ENCODE measurements at places on chromosomes 6 and 20. TPM values are rescaled to one million over a fixed set of nuclear protein-coding genes. Genes with fewer than 3 reads are reported as not detected.

The LRRC73 gene
- 0.41 TPM for total RNA-seq

The PSMA7 gene
- 178 TPM for total RNA-seq

The PAK5 gene
- not detected for total RNA-seq

The BRD2 gene
- total RNA-seq = 454 TPM

The PRSS16 gene
- total RNA-seq = not detected

The ELOVL2 gene
- not detected for total RNA-seq

The RAMACL gene
- 0.33 TPM for total RNA-seq

The C4A gene
- total RNA-seq = 5.9 TPM

The DNMT3B gene
- total RNA-seq = 0.82 TPM

The MEI4 gene
- total RNA-seq = 0.08 TPM

The CNR1 gene
- 0.27 TPM for total RNA-seq

The PKHD1 gene
- total RNA-seq = not detected

The COX4I2 gene
- total RNA-seq = not detected

The TMC2 gene
- total RNA-seq = not detected

GRCh38 chr6:105058316-105058715 is 101.4 kb downstream of the LIN28B start:
- DNase-seq = no peak
- H3K27ac ChIP-seq = no peak overlapping the region
- H3K27me3 ChIP-seq = peaks cover 18% of the 10 kb centered on the region
- no peak overlapping the region for H3K4me3 ChIP-seq
- no peaks in the 10 kb centered on the region for H3K4me1 ChIP-seq
- peaks cover 8% of the 10 kb centered on the region for H3K36me3 ChIP-seq

- H3K36me3 ChIP-seq = no peaks in the 10 kb centered on the region
- H3K4me1 ChIP-seq = no peaks in the 10 kb centered on the region
- H3K27me3 ChIP-seq = no peaks in the 10 kb centered on the region
- DNase-seq = no peak
- no peak overlapping the region for H3K4me3 ChIP-seq
These were observed 614.2 kb upstream of the NRSN1 start for GRCh38 chr6:23511817-23512216.

- H3K27ac ChIP-seq = no peak overlapping the region
- H3K4me1 ChIP-seq = peaks cover 10% of the 10 kb centered on the region
- H3K4me3 ChIP-seq = no peak overlapping the region
- DNase-seq = no peak
- H3K36me3 ChIP-seq = no peaks in the 10 kb centered on the region
These were observed 12.3 kb downstream of the CYP21A2 start for GRCh38 chr6:32050562-32050961.

DNA sequence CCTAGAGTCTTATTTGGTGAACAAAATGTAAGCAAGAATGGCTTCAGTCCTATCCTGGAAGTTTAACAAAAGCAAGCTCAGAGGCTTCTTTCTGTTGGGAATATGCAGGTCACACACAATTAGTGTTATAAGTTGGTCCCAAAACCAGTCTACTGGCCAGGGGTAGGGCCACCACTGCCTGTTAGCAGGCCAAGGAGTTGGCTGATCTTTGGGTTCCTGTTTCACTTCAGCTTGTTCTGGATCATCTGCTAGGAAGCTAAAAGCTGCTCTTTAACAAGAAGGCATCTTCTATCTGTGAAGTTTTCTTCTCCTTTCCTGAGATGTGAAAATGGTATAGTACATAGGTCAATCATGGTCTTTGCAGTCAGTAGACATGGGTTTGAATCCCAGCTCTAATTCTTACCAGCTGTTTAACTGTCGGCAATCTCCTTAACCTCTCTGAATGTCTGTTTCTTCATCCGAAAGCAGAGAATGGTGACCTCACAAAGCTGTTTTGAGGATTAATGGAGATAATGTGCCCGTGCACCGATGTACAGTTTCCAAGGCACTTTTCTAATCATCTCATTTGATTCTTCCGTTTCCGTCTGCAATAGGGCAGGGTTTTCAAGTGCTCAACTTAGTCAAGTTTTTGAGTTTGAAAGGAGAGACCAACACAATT is 271.2 kb upstream of the TAB2 start:
- no peaks in the 10 kb centered on the region for H3K36me3 ChIP-seq
- peak overlapping the region; percentile 59 for H3K4me3 ChIP-seq
- no peaks in the 10 kb centered on the region for H3K27me3 ChIP-seq
- no peak overlapping the region for H3K27ac ChIP-seq
- DNase-seq = no peak
- H3K4me1 ChIP-seq = peaks cover 25% of the 10 kb centered on the region

- H3K27ac ChIP-seq = no peak overlapping the region
- no peak for DNase-seq
- H3K36me3 ChIP-seq = peaks cover 69% of the 10 kb centered on the region
- no peaks in the 10 kb centered on the region for H3K4me1 ChIP-seq
- no peak overlapping the region for H3K4me3 ChIP-seq
- H3K27me3 ChIP-seq = no peaks in the 10 kb centered on the region
These were observed 373.1 kb upstream of the SOX4 start for GRCh38 chr6:21220271-21220987.

- H3K27me3 ChIP-seq = peaks cover 37% of the 10 kb centered on the region
- no peaks in the 10 kb centered on the region for H3K36me3 ChIP-seq
- H3K27ac ChIP-seq = no peak overlapping the region
- DNase-seq = no peak
- H3K4me1 ChIP-seq = no peaks in the 10 kb centered on the region
These were observed 235.1 kb downstream of the SMOC2 start for GRCh38 chr6:168675933-168676551.

DNA sequence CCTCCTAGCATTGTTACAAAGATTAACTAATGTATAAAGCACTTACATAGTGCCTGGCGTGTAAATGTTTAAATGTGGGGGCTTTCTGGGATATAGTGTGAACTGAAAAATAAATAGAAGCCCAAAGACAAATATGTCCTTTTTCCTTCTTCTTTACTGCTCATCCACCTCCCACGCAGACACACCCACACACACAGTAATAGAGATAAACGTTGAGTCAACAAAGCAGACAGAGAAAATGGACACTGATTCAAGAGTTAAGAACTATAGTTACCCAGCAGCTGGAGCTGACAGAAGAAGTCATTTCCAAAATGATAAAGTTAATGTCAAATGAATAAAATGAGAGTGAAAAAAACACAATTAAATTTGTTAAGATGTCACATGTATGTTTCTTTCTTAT is 68.3 kb downstream of the FHL5 start:
- DNase-seq = no peak
- H3K27me3 ChIP-seq = peaks cover 8% of the 10 kb centered on the region
- H3K27ac ChIP-seq = no peak overlapping the region
- no peak overlapping the region for H3K4me3 ChIP-seq

DNA sequence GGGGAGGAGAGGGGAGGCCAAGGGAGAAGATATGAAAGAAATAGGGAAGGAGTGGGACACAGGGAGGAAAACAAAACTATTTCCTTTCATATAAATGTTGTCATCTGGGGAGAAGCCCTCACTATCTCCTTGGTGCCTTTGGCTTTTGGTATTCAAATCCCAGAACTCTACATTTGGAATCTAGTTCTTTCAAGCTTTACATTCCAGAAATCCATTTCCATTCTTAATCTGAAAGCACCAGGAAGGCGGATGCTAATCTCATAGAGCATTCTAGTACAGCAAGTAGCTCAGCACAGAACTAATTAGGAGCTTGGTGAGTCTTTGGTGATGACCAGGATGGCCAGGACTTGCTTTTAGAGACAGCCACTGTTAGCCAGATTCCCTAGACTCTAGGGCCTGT is 177.9 kb downstream of the KIF16B start:
- no peaks in the 10 kb centered on the region for H3K4me1 ChIP-seq
- no peaks in the 10 kb centered on the region for H3K27me3 ChIP-seq
- no peak overlapping the region for H3K4me3 ChIP-seq

GRCh38 chr6:144710207-144710606 is 425.1 kb downstream of the UTRN start:
- no peaks in the 10 kb centered on the region for H3K27me3 ChIP-seq
- peaks cover 10% of the 10 kb centered on the region for H3K4me1 ChIP-seq
- H3K27ac ChIP-seq = no peak overlapping the region
- H3K36me3 ChIP-seq = peaks cover 10% of the 10 kb centered on the region
- DNase-seq = no peak

DNA sequence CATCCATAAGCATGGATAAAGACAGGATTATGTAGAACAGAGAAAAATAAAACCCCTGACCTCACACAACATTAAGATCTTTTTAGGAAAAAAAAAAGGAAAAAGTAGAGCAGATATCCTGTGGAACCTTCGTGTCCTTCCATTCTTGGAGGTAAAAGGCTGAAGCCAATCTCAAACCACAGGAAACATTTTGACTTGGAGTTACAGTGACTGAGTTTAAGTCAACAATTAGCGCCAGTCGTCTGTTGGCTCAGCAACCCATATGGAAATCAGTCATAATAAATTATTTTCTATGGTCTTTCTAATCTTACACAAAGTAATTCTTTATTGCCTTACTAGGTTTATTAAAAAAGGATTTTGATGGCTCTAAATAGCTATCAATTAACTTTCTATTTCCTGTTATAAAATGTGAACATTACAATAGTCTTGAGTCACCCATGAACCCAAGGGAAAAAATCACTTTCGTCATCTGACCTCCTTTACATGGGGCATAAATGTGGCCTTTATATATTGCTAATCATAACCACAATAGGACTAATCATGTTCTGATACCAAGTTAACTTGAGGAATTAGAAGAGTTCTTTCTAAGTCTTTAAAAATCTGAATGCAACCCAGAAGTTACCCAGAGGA is 592.9 kb downstream of the TFAP2B start:
- H3K27me3 ChIP-seq = no peaks in the 10 kb centered on the region
- H3K4me3 ChIP-seq = no peak overlapping the region
- no peak for DNase-seq
- H3K27ac ChIP-seq = no peak overlapping the region

- H3K4me3 ChIP-seq = peak overlapping the region; percentile 98
- DNase-seq = peak; percentile 82
- H3K27me3 ChIP-seq = no peaks in the 10 kb centered on the region
- peaks cover 68% of the 10 kb centered on the region for H3K4me1 ChIP-seq
- H3K36me3 ChIP-seq = no peaks in the 10 kb centered on the region
- peak overlapping the region; percentile 88 for H3K27ac ChIP-seq
These were observed 448 bp upstream of the DDAH2 start for GRCh38 chr6:31729515-31729978.

DNA sequence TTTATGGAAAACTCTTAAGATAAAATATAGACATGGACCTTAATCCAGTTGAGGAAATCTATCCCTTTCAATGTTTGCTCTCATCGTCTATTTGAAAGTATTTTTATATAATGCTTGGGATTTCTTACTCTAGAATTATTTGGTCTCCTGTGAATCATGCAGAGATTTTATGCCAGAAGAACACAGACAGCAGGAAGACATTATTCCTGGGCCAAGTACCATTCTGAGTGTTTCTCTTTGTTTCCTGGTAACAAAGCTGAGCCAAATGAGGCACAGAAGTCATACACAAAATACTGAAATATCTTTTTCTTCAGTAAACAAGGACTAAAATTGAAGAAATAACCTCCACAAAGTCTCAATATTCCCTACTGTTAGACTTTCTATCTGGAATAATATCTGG is 538.2 kb upstream of the EYS start:
- no peaks in the 10 kb centered on the region for H3K4me1 ChIP-seq
- no peak overlapping the region for H3K4me3 ChIP-seq
- no peaks in the 10 kb centered on the region for H3K27me3 ChIP-seq
- H3K36me3 ChIP-seq = no peaks in the 10 kb centered on the region

DNA sequence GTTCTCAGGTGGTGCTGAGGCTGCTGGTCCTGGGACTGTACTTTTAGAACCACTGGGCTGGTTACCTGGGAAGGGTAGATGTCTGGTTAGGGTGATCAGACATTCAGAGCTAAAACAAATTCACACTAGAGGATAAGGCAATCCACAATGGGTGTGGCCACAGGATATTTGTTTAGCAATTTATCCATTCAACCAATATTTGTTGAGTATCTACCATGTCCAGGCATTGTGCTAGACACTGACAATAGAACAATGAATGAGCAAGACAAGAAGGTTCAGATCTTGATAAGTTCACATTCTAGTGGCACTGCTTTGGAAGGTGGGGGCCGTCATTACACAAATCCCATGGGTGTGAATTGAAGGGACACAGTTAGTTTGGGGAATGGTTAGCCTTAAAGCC is 131.7 kb downstream of the BCAS1 start:
- H3K4me3 ChIP-seq = no peak overlapping the region
- H3K4me1 ChIP-seq = peaks cover 85% of the 10 kb centered on the region
- DNase-seq = no peak

DNA sequence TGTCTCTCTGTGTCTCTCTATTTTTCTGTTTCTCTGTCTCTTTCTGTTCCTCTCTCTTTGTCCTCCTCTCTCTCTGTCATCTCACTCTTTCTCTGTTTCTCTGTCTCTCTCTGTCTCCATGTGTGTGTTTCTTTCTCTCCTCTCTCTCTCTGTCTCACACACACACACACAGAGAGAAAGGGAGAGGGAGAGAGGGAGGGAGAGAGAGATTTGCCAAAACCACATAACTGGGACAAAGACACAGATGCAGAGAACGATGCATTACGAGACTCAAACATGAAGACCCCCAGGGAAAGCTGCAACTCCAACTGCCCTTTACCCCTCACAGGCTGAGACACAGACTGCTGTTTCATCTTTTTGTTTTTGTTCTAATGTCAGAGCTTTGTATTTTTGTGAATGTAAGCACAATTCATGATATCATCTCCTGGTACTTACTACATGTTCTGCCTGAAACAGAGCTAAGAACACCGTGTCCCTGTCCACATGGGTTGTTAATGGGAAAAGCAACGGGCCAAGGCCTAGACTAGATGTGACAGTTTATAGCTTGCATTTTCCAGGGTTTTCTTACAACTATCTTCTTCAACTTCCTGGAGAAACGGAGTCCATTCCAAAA is 177.1 kb upstream of the ARID1B start:
- no peaks in the 10 kb centered on the region for H3K36me3 ChIP-seq
- H3K4me1 ChIP-seq = no peaks in the 10 kb centered on the region
- no peak for DNase-seq
- H3K4me3 ChIP-seq = no peak overlapping the region
- H3K27ac ChIP-seq = no peak overlapping the region
- peaks cover 10% of the 10 kb centered on the region for H3K27me3 ChIP-seq

DNA sequence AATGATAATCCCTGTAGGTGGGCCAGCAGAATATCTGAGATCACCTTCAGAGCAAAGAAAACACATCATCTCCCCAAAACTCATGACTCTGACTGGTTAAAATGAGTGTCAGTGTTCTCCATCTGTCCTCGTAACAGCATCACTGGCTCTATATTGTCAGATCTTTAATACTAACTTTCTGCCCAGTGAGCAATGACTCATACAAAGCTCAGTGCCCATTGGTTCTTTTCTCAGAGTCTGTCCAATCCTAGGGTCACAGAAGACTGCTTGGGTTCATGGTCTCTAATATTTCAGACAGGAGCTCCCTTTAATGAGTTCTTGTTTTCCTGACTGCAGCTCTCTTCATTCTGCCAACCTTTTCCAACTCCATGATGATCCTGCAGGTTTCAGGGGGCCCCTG is 36.4 kb downstream of the HLA-DPB1 start:
- H3K4me3 ChIP-seq = no peak overlapping the region
- H3K27me3 ChIP-seq = peaks cover 55% of the 10 kb centered on the region
- no peak overlapping the region for H3K27ac ChIP-seq
- no peaks in the 10 kb centered on the region for H3K36me3 ChIP-seq
- peaks cover 41% of the 10 kb centered on the region for H3K4me1 ChIP-seq
